ENCODE measurements at places on chromosomes 6 and 20.

DNA sequence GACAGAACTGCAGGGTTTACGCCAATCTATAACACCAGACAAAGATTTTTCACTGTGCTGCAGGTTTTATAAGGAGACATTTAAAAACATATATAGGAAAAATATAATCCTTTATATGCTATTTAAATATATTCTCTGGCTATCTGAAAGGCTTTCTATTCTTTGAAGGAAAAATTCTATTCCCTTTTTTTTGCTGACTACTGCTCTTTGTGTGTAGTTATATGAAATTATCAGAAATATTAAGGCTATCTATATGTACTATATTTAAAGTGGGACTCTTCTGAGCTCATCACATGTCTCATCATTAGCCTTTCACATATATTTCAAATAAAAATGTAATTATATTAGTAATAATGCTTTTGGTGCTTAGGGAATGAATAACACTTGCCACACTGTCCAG is 930.7 kb downstream of the EYS start:
- H3K27ac ChIP-seq: no peak overlapping the region
- H3K36me3 ChIP-seq: no peaks in the 10 kb centered on the region
- H3K27me3 ChIP-seq: no peaks in the 10 kb centered on the region
- no peaks in the 10 kb centered on the region for H3K4me1 ChIP-seq
- DNase-seq: no peak

- no peak for DNase-seq
- peaks cover 17% of the 10 kb centered on the region for H3K27me3 ChIP-seq
- H3K36me3 ChIP-seq: no peaks in the 10 kb centered on the region
- H3K27ac ChIP-seq: no peak overlapping the region
Measured at GRCh38 chr6:18493382-18493891, 106.3 kb downstream of the RNF144B start.

DNA sequence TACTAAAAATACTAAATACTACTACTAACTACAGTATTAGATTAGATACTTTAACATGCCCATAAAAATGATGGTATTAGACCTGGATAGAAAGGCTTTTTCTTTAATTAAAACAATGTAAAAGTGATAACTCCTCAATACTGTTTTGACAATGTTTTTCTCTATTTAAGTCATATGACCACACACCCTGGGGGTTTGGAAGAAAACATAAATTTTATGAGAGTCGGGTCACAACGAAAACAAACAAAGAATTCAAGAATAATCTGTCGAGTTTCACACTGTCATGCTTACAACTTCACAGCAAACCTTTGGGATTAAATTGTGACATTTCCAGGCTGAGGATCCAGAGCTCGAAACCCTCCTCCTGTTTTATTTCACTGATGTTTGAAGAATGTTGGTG is 107.4 kb upstream of the SOX4 start:
- no peak overlapping the region for H3K4me3 ChIP-seq
- no peaks in the 10 kb centered on the region for H3K36me3 ChIP-seq
- H3K27me3 ChIP-seq: no peaks in the 10 kb centered on the region
- no peaks in the 10 kb centered on the region for H3K4me1 ChIP-seq

GRCh38 chr6:73388433-73388799 is 6.2 kb upstream of the DDX43 start:
- no peak for DNase-seq
- peak overlapping the region; percentile 90 for H3K27ac ChIP-seq
- peaks cover 18% of the 10 kb centered on the region for H3K4me1 ChIP-seq
- peak overlapping the region; percentile 83 for H3K4me3 ChIP-seq
- H3K36me3 ChIP-seq: no peaks in the 10 kb centered on the region

DNA sequence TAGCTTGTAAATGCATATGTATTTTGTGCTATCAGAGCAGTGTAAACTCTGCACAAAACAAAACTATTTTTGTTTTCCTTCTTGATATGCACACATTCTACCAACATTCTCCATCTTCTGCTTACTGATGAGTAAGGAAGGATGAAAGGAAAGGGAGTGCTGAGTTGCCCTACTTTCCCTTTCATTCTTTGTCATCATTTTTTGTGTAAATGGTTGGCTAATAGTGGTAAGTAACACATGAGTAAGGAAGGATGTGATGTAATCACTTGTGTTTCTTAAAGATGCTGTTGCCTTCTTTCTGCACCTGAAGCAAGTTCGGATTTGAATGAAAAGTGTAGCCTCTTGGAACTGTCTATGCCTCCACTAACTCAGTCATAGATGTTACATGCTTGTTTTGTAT is 4.6 kb upstream of the REV3L start:
- no peaks in the 10 kb centered on the region for H3K27me3 ChIP-seq
- peaks cover 23% of the 10 kb centered on the region for H3K4me1 ChIP-seq
- peak overlapping the region; percentile 6 for H3K4me3 ChIP-seq
- H3K36me3 ChIP-seq: peaks cover 18% of the 10 kb centered on the region

DNA sequence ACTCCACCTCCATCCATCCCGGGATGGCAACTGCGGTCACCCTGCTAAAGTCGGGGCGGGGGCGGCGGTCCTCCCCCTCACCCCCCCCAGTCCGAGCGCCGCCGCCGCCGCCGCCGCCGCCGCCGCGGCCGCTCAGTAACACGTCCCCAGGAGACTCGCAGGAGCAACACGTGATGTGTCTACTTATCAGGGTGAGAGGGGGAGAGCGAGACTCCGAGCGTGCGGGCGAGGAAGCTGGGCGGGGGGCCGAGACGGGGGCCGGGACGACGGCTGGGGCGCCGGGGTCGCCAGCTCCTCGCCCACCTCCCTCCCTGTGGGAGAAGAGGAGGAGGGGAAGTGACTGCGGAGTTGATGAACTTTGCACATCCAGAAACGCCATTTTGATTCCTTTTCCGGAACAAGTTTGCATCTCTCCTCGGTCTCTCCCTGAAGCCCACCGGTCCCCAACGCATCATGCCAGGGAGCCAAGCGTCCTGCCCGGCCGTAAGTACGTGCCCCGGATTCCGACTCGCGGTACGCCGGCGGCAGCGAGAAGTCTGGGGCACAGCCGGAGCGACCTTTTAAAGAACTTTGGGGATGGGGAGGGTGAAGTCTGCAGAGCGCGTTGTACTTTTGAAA is at the start of gene RREB1:
RREB1 (plus strand) TSS at position 384 of the 618 bp plus-strand sequence. CDS start 73,951 bp downstream, outside the sequence.
- DNase-seq: peak; percentile 34
- no peaks in the 10 kb centered on the region for H3K27me3 ChIP-seq
- H3K27ac ChIP-seq: peak within 1 kb of the TSS; percentile 94
- peaks cover 28% of the 10 kb centered on the region for H3K4me1 ChIP-seq
- H3K4me3 ChIP-seq: peak within 1 kb of the TSS; percentile 96
